ENCODE measurements at places on chromosomes 7 and 10.

GRCh38 chr7:120304674-120305073 lies 31.7 kb downstream of the KCND2 start:
- DNase-seq: no peak

DNA sequence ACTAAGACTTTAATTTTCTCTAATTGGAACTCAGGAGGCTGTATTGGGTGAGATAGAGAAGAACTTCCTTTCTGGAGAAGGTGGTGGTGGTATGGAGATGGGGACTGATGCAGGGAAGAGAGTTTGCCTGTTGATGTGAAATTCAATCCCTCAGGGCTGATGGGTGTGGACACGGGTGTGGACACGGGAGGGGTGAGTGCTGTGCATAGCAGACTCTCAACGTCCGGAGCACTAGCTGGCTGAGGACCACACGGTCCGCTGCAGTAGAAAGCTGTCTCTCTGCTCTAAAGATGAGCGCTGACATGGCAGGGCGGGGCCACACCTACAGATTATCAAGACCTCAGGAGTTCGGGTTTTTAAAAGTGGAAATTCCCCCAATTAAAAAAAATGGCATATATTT lies 148.5 kb upstream of the PITRM1 start:
- no peak for DNase-seq

DNA sequence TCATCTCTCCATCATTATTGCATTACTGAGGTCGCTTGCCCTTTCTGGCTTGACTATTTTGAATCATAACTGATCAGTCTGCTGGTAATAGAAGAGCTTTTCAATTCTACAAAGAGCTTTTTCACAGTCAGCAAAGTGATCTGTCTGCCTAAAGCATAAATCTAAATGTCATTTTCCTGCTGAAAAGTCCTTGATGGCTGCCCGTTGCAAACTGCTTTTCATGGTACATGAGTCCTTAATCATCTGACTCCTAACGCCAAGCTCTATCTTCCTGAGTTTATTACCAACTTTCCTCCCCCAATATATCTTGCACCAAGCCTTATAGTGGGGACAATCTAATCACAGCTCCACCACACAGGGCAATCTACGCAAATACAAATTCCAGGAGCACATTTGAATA lies 39.8 kb downstream of the THSD7A start:
- no peak for DNase-seq

DNA sequence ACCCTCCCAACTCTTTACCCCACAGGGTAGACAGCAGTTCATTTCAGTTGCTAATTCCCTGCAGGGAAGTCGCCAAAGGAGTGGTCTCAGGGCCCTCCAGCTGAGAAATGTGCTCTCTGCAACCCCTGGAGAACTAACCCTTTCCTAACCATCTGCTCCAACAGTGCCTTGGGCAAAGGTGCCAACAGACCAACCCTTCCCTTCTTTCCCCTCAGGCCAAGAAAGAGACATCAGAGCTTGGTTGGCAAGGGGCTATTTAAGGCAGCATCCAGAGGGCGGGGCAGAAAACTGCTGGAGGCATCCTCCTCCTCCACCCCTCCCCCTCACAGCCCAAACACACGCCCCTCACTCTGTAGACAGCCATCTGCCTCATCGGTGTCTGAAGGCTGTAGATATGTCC lies 1.7 kb downstream of the SORBS1 start:
- no peak for DNase-seq

DNA sequence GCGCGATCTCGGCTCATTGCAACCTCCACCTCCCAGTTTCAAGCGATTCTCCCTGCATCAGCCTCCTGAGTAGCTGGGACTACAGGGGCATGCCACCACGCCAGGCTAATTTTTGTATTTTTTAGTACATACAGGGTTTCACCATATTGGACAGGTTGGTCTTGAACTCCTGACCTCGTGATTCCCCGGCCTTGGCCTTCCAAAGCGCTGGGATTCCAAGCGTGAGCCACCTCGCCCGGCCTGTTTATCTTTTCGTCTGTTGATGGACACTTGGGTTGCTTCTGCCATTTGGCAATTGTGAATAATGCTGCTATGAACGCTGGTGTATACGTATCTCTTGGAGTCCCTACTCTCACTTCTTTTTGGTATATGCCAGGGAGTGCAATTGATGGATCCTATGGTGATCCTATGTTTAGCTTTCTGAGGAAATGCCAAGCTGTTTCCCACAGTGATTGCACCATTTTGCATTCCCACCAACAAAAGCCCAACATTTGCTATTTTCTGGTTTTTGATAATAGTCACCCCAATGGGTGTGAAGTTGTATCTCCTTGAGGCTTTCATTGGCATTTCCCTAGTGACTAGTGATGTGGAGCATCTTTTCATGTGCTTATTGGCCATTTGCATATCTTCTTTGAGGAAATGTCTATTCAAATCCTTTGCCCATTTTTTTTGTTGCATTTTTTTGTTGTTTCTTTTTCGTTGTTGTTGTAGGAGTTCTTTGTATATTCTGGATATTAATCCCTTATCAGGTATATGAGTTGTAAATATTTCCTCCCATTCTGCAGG lies 3.5 kb downstream of the ANTXRL start:
- DNase-seq: no peak

- peak; percentile 39 for DNase-seq
Observed at GRCh38 chr7:101817471-101818286, at the start of gene CUX1. Gene CUX1, plus strand, starts transcription at chr7:101817626. Its CDS starts 14 bp downstream, at chr7:101817640.

DNA sequence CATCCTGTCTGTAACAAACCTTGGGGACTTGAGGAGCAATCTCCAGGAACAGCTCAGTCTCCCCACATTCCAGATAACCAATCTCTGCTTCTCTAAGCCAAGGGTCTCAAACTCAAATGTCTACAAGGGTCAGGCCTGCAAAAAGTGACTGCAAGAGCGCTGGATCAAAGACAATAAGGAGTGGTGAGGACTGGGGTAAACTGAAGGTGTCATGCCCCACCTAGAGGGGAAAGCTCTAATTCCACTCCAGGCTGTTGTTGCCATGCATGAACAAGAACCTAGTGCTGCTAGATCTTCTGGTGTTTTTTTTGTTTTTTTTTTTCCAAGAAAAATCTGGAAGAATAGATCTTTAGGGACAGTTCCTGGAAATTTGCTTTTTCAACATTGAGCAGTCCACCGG lies 117.9 kb upstream of the MACROH2A2 start:
- DNase-seq: no peak

DNA sequence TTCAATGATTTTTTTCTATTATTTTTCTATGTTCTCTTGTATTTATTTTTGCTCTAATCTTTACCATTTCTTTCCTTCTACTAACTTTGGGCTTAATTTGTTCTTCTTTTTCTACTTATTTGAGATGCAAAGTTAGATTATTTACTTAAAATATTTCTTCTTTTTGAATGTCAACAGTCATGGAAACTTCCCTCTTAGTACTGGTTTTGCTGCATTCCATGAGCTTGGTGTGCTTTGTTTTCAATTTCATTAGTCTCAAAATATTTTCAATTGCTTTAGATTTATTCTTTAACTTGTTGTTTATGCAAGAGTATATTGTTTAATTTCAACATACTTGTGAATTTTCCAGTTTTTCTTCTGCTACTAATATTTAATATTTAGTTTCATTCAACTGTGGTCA lies 230.4 kb downstream of the LRRTM3 start:
- no peak for DNase-seq

GRCh38 chr10:33293531-33294170 lies 40.8 kb downstream of the NRP1 start:
- no peak for DNase-seq

DNA sequence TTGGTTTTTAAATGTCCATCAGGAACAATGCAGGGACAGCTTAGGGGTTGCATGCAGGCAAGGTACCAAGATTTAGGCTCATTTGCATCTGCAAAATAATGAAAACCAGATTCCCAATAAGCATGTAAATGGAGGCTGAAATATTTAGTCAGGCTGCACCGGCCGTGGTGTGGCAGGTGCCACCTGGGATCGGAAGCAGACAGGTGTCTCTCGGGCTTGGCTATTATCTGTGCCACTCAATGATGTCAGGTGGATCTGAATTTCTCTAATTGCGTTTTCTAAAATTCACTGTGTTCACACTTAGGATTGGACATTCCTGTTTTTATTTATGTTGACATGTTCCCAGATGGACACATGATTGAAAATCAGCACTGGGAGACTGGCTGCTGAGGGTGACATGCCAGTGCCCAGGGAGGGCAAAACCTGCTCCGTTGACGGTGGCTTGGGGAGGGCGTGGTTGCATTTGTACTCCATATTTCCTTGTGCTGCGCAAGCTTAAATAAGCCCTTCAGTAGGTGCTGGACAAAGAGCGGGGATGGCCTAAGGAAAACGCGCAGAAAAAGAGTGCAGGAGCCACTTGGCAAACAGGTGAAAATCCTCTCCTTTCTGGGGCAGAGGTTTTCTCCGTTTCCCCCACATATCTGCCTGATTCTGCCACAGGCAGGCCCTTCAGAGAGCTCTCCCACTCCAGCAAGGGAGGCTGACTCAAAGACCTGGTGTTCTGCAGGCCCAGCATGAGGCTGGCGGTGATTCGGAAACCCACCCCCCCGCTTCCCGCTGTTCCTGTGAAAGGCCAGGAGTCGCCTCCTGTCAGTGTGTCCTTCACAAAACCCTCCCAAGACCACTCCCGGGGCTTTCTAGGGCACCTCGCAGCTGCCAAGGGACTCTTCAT lies 142.5 kb downstream of the WDR37 start:
- DNase-seq: no peak

GRCh38 chr10:53909791-53910190 lies 891.2 kb downstream of the PCDH15 start:
- no peak for DNase-seq

DNA sequence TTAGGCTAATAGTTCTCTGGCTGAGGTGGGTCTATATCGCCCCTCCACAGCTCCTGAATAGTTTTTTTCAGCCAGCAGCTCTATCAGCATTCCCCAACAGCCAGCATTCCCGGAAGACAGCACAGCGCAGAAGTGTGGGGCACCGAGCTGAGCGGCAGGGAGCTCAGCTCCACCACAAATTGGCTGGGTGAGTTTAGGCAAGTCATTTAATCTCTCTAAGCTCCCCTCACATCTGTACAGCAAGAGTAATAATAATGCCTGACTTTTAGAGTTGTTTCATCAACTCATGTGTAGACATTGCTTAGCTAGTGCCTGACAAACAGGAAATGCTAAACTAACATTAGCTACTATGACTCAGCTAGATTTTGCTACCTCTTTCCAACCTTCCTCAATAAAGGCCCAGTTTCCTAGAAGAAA lies 247.9 kb upstream of the PTN start:
- DNase-seq: no peak
